Large intestine (tissue), 12 donors: ENCODE measurements at places on chromosomes 11 and 22. TPM values are rescaled to one million over a fixed set of nuclear protein-coding genes. Genes with fewer than 3 reads are reported as not detected.

Gene OR4X1
- polyA plus RNA-seq: not detected

Gene SMC1B
- polyA plus RNA-seq: 0.27 TPM

Gene MIF
- 533 TPM for polyA plus RNA-seq

Gene TESMIN
- polyA plus RNA-seq: 10.0 TPM

Gene SMCO4
- polyA plus RNA-seq: 47.9 TPM

DNA sequence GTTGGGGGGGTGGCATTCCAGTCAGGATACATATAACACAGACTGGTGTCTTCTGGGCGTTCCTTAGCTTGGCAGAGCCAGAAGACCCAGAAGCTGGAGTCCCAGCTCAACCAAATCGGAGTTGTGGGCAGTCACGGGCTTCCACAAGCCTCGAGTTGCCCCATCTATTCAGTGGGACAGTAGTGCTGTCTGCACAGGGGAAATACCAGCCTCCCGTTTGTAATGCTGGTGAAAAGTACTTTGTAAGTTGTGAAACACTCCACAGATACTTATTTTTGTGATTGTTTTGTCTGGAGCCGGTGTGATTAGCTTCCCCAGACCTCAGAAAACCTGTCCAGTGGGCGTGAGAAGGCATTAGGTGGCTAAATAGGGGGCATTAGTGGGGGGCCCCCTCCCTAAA lies 13.6 kb downstream of the DGKZ start:
- DNase-seq: no peak

DNA sequence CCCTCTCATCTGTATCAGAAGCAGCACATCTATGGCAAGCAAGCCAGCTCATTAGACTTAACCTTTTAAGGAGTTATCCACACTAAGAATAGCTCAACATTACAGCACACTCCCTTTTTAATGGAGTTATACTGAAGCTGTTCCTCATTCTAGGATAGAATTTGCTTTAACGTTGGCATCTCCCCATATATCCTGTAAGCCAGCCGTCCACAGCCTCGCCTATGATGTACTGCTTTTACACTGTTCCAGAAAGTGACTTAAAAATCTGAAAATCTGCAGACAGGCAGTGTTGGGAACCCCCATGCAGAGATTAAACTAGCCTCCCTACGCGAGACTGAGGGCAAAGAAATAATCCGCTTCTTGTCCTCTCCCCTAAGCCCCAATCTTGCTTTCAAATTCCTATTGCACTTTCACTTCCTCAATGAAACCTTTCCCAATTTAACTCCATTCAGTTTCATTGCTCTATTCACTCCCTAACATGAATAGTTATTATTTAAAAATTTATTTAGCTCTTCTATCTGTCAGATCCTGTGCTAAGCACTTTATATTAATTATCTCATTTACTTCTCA lies 225.0 kb downstream of the BLID start:
- DNase-seq: no peak

GRCh38 chr11:68581439-68581838 lies 102.9 kb upstream of the GAL start:
- DNase-seq: no peak

- peak; percentile 76 for DNase-seq
Measured at GRCh38 chr11:57763568-57763967, 2.0 kb downstream of the CTNND1 start.

DNA sequence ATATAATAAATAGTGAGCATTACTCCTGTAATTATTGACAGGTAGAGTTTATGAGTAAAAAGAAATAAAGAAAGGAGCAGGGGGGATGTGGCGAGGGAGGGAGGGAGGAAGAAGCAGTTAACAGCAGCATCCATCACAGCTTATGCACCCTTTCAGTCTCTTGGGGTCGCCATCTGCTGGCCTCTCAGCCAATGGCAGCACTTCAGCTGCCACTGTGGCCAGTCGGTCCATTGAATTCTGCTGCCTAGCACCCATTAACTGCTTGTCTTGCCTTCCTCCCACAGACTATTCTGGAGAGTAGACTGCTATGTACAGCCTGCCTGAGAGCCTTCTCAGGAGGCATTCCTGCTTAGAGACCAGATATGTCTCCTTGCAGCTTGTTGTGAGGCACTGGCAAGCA lies 388.3 kb downstream of the TENM4 start:
- DNase-seq: no peak

DNA sequence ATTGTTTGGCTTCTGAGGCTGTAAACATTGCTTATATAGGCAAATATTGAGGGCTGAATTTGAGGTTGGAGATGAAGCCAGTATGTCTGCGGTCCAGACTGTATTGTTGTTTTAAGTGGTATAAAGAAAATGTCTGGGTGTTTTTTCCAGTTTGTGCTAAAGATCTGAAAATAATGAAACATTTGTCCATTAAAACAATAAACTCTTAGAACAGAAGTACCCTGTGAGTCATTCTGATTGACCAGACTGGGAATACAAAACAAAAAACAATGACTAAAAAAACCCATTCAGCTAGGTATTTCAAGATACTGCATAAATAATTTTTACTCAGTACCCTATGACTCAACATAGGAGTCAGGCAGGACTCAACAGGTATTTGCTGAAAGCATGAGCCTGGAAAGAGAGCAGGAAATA lies 20.4 kb downstream of the ALKBH8 start:
- DNase-seq: no peak

DNA sequence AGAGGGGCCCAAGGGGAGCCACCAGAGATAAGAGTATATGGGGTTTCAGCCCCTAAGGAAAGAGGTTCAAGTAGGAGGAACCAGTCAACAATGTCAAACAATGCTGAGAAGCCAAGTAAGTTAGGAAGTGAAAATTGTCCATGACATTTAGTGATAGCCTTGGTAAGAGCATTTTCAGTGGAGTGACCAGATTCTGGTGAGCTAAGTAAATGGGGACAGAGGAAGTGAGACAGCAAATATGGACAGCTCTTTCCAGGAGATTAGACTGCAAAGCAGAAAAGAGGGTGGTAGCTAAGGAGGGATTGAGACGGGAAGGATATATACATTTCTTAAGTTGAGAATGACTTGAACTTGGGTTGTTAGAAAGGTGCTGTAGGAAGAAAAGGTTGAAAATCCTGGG lies 22.9 kb downstream of the POLD3 start:
- DNase-seq: no peak

- no peak for DNase-seq
Measured at GRCh38 chr11:122375687-122376399, 259.8 kb upstream of the BLID start.

DNA sequence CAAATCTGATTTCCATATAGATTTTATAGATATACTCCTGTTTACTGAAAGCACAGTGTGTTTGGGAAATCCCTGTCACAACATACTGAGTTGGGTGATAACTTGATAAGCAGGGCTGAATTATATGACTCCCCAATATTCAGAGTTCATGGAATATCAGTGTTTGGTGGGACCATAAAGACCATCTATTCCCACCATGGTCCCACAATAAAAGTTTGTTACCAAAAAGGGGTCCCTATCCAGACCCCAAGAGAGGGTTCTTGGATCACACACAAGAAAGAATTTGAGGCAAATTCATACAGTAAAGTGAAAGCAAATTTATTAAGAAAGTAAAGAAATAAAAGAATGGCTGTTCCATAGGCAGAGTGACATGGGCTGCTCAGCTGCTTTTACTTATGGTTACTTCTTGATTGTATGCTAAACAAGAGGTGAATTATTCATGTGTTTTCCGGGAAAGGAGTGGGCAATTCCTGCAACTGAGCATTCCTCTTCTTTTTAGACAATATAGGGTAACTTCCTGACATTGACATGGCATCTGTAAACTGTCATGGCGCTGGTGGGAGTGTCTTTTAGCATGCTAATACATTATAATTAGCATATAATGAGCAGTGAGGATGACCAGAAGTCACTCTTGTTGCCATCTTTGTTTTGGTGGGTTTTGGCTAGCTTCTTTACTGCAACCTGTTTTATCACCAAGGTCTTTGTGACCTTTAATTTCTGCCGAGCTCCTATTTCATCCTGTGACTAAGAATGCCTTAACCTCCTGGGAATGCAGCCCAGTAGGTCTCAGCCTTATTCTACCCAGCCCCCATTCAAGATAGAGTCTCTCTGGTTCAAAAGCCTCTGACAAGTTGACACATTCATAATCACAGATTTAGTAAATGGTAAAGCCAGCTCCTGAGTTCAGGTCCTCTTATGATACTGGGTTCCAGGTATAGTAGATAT lies 240.6 kb upstream of the PDGFD start:
- no peak for DNase-seq

GRCh38 chr11:100141201-100141600 lies 545.9 kb upstream of the ARHGAP42 start:
- no peak for DNase-seq

- DNase-seq: no peak
Measured at GRCh38 chr22:39325392-39325932, 6.0 kb upstream of the RPL3 start.

DNA sequence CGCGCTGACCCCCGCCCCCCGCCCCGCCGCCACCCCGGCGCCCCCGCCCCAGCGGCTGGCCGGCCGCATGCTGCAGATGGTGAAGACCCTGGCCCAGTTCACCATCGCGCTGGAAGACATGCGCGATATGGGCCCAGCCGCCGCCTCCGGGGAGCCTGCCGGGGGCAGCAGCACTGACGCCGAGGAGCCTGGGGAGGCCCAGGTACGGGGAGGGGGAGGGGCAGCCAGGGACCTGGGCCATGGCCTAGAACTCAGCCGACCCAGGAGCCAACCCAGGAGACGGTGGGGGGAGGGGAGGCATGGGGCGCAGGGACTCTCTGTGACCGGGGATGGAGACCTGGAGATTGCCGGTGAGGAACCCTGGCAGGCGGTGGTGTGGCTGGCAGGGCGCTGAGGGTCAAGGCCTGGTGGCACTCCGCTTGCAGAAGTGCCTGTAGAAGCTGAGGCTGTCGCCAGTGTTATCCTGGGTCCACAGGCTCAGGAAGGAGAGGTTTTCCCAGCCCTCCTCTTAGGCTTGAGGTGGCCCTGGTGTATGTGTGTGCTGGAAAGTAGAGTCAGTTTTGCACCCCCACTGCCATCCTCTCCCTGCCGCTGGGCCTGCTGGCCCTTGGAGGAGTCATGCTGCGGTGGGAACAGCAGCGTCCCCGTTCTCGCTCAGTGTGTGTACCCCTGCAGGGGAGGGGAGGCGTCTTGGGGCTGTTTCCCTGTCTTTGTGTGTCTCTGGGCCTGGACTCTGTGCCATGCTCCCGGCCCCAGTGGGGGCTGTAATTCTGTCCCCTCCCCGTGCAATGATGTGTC lies 32.9 kb upstream of the RELT start:
- DNase-seq: no peak

DNA sequence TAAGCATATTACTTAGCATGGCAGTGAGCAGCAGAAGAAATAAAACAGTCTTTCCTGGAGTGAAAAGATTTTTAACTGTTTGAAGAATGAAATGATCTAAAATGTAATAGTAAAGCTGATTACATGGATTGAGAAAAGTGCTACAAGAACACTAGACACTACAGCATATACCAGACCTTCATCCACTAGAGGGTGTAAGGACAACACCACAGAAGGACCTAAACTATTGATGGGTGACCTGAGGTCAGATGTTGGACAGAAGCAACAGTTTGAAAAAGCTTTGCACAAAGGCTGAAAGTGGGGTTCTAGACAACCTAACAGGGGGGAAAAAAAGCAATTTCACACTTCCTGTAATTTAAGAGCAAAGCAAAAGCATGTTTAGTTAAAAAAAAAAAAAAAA lies 97.7 kb downstream of the RBFOX2 start:
- peak; percentile 64 for DNase-seq

GRCh38 chr11:26847459-26847858 lies 125.6 kb upstream of the SLC5A12 start:
- no peak for DNase-seq

GRCh38 chr11:11757909-11758308 lies 83.9 kb upstream of the USP47 start:
- no peak for DNase-seq

DNA sequence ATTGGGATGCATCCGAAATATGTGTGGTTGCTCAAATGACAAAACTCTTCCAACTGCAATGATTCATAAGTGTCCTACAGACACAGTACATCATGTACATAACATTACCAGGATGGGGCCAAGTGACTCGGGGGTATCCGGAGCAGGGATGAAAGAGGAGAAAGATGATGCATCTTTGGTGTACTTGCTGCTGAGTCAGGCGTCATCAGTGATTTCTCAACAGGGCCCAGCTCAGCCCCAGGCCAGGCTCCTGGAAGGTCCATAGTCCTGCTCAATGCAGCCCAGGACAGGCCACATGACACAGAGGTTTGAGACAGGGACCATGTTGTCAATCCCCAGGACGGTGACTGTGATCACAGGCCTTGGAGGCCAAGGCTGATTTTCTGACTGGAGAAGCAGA lies 59.3 kb downstream of the GGTLC2 start:
- peak; percentile 68 for DNase-seq

DNA sequence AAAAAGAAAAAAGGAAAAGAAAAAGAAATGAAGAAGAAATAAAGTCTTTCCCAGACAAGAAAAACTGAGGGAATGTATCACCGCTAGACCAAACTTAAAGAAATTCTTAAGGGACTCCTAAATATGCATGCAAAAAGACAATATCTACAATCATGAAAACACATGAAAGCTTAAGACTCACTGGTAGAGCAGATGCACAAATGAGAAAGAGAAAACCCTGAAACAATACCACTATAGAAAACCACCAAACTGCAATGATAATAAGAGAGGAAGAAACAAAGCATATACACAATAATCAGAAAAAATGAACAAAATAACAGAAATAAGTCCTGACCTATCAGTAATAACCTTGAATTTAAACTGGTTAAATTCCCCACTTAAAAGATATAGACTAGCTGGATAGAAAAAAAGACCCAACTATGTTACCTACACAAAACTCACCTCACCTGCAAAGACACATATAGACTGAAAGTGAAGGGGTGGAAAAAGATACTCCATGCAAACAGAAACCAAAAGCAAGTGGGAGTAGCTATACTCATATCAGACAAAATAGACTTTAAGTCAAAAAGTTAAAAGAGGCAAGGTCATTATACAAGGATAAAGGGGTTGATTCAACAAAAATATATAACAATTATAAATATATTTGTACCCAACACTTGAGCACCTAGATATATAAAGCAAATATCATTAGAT lies 61.3 kb upstream of the NARS2 start:
- DNase-seq: no peak

DNA sequence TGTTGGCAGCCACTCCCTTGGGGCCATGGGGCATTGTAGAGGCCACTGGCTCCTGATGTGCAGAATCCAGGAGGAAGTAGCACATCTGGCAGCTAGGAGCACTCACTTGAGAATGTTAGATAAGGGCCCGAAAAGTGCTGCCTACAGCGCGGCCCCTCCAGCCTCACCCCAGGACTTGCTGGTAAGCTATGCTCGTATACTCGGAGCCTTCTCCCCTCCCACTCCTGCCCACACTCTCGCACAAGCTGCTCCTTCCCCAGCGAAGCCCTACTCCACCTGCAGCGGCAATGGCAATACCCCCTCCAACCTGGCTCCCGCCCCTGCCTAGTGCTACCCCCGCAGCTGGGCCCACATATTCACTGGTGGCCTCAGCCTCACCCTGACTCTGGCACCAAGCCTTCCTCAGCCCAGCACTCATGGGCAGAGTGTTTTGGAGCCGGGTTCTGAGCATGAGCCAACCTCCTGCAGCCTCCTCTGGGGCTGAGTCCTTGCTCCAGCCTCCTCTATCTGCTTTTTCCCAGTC lies 47.7 kb downstream of the PDE2A start:
- no peak for DNase-seq

- DNase-seq: no peak
Measured at GRCh38 chr22:19879246-19879570, 24.5 kb upstream of the GNB1L start.
